RPMI8226 (cell line): ENCODE measurements at places on chromosomes 2 and 18.

- peak; percentile 14 for DNase-seq
Observed at GRCh38 chr2:105373895-105374401, 24.9 kb downstream of the FHL2 start.

DNA sequence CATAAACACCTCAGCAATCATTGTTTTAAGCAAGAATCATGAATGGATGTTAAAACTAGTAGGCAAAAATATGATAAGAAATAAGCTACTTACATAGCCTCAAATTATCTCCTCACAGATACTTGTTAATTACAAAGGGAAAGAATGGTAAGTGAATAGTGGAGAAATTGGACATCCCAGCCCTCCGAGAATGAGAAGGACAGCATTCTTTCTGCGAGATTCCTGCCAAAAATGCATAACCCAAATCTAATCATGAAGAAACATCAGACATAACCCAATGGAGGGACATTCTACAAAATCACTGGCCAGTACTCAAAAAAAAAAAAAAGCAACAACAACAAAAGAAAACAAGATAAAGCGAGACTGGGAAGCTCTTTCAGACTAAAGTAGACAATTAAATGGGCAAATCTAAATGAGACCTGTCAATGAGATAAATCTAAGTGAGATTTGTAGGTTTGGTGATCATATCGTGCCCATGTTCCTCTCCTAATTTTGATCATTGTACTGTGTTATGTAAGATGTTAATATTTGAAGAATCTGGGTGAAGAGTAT is 57.9 kb upstream of the GLI2 start:
- DNase-seq, result no peak

DNA sequence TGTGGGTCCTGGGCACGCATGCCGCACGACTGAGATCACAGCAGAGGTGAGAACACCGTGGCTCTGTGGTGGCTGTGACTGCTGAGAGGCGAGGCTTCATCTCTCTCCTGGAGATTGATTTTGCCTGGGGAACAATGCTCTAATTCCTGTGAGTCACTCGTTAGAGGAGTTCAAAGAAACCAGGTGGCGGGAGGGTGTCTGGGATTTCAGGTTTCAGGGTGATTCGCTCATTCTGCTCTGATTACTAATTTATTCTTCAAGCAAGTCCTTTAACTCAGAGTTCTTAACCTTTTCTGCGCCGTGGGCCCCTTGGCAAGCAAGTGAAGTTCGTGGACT is 56.3 kb downstream of the GLI2 start:
- DNase-seq, result no peak

- DNase-seq, result no peak
Observed at GRCh38 chr2:118309946-118310680, 221.8 kb downstream of the INSIG2 start.

DNA sequence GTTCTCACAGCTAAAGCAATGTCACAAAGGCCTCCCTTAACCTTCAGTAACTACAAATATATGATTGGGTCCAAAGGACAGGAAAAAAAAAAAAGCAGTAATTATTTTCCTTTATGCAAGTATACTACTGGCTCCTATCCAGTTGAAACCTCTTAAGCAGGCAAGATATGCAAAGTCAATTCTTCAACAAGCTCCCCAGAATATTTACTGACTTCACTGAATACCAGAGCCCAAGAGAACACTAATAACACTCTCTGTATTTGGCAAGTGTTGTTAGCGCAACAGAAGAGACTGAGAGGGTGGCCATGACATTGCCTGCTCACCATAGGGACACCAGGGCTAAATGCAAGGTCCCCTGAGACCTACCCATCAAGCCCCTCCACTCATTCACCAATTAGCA is 74.5 kb downstream of the AP1S3 start:
- no peak for DNase-seq
